ENCODE measurements at places on chromosomes 11 and 22.

GRCh38 chr22:21568347-21569075, 997 bp downstream of the UBE2L3 start:
- peak; percentile 2 for DNase-seq

- DNase-seq: no peak
Measured at GRCh38 chr11:64930340-64930739, 5.4 kb downstream of the GPHA2 start.

DNA sequence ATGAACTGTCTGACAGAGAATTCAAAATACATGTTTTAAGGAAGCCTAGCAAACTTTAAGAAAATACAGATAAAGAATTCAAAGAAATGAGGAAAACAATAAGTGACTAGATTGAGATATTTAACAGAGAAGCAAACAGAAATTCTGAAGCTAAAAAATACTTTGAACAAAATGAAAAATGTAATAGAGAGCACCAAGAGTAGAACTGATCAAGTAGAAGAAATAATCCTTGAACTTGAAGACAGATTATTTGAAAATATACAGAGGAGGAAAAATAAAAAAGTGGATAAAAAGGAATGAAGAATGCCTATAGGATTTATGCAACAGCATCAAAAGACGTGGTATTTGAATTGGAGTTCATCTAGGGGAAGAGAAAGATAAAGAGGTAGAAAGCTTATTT, 101.9 kb upstream of the OR4B1 start:
- no peak for DNase-seq

DNA sequence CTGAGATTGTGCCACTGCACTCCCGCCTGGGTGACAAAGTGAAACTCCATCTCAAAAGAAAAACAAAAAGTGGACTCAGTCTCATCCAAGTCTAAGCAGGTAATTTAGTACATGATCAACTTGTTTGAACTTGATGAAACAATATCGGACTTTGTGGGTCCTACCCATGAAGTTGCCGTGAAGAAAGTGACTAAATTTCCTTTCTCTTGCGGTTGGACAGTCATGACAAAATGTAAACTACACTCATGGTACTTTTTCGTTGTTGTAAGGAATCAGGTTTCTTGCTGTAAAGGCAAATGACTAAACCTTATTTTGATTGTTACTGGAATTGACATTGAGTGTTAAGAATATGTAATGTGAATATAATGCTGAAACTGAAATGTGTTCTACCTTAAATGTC, 164.5 kb upstream of the PLET1 start:
- DNase-seq: no peak

- DNase-seq: no peak
Measured at GRCh38 chr11:133065847-133066485, 466.3 kb downstream of the OPCML start.

GRCh38 chr11:44607987-44608386, 42.5 kb downstream of the CD82 start:
- no peak for DNase-seq

DNA sequence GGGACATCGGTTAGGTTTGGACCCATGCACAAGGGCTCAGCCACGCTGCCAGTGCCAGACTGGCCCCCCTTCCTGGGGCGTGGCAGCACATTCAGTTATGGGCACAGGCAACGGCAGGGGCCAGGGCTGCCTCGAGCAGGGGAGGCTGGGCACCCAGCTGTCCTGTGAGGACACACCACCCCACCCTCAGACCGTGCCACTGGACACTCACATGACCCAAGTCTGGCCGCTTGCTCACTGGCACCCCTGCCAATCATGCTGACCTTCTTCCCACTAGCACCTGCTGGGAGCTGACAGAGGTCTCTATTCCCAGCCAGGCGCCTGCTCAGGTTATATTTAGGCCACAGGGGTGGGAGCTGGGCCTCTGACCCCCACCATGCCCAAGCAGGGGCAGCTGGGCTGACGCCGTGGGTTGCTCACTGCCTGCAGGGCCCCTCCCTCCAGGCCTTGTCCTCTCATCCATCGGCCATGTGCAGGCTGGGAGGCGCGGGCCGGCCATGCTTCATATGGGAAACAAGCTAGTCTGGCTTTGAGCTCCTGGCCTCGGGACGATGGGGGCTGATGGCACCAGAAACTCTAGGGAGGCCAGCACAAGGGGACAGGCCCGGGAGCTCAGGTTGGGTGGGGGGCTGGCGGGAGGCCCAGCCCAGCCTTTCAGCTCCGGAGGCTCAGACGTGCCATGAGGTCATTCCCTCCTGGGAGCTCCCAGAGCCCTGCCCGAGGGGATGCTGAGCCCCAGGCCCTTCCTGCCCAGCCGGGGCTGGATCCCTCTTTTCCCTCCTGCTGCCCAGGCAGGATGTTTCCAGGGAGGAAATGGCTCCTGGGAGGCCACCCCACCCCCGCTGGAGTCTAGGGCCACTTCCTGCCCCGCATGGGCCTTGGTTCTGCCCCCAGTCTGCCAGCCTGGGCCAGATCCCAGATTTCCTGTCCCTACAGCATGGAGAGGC, 15.2 kb upstream of the TBX1 start:
- DNase-seq: no peak

- no peak for DNase-seq
Measured at GRCh38 chr22:36658900-36659299, 44.7 kb downstream of the CACNG2 start.

DNA sequence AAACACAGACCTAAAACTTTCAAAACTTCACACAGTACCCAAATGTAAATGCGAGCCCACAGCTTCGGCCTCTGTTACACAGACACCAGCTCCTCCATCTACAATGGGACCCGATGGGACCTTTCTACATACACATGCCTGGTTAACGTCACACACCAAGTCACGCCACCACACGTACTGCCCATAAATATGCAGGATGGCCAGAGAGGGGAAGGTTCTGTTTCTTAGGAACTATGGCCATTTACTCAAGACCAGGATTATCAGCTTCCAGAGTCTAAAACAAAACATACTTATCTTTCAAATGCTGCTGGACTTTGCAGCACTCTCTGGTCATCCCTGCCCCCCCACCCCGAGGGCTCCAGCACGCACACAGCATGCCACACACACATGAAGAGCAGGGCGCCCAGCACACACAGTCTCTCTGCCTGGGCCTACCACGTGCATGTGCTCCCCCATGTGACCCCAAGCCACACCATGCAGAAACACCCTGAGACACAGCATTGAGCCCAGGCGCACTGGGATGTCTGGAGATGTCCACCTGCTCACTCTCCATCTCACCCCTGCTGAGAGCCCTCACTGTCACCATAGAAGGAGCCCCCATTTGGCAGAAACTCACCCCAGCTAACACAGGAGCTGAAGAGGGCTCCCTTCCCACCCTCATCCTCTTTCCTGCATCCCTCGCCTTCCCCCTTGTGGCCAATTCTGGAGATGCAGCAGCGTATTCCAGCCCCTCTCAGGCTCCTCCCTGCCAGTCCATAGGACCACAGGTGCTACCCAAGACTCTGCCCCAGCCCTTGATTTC, 61.8 kb downstream of the SLC22A12 start:
- DNase-seq: peak; percentile 79

DNA sequence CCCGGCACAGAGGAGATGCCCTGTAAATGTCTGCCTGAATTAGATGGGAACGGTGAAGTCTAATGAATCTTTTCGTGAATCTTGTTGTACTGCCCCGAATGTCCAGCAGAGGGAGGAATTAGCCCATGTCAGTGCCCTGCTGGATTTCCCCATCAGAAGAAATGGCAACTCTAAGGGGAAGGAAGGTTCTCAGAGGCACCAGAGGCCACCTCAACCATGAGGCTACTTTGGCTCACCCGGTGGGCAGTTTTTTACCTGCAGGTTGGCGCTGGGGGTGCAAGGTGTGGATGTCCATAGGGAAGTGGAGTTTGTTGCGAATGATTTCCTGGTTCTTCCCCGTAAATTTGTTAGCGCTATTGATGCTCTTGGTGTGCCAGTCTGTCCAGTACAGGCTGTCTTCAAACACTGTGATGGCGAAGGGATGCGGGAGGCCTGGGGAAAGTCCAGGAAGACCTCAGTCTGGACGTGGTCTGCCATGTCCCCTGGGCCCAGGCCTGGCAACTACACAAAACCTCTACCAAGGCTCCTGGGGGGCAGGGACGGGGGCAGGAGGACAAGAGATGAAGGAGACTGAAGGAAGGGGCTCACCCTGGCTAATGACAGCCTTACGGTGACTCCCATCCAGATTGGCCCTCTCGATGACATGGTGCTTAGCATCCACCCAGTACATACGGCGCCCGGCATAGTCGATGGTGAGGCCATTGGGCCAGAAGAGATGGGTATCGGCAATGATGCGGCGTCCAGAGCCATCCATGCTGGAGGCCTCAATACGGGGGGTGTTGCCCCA, 28.5 kb downstream of the LRP4 start:
- peak; percentile 77 for DNase-seq

- DNase-seq: no peak
Measured at GRCh38 chr11:102449651-102450570, 2.7 kb downstream of the TMEM123 start.

- DNase-seq: no peak
Measured at GRCh38 chr11:127679816-127680545, 679.4 kb upstream of the KIRREL3 start.

DNA sequence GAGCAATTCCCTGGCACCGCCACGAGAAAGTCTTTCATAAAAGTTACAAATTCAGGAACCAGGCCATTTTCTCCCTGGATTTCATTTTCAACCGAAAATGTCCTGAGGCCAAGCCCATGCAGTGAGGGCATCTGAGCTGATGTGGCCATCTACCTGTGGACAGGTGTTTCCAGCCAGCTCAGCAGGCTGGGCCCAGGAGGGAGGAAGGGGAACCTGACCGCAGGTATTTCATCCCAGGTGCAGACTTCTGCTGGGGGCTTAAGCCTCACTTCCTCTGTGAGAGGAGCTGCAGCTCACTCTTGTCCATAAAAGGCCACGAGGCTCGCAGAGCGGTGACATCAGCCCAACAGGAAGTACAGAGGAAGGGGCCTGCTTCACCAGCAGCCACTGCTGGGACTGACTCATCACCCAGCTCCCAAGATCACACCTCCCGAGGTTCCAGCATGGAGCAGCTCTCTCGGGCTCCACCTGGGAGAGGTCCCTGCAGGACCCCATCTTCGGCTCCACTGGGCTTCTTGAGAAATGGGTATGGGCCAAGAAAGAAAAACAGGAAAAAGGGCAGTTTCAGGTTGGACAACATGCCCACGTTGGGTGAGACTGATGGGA, 56.4 kb downstream of the MYH9 start:
- DNase-seq: peak; percentile 91

GRCh38 chr22:46259374-46259773, 3.8 kb downstream of the PKDREJ start:
- DNase-seq: no peak

DNA sequence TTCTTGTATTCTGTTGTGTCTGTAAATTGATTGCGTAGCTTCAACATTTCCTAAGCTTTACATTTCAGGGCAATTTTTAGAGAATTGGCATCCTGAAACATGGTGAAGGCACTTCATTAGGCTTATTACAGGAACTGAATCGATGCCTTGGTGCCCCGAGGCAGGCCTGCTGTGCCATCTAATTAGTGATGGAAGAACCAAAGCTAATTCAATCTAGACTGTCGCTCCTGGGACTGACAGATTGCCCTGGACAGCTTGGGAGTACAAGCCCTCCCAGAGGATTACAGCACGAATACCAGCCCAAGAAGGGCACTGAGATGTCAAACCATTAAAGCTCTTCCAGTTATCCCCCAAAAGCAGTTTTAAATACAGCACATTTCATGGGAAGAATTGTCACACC, 243.2 kb upstream of the ZC3H12C start:
- no peak for DNase-seq

DNA sequence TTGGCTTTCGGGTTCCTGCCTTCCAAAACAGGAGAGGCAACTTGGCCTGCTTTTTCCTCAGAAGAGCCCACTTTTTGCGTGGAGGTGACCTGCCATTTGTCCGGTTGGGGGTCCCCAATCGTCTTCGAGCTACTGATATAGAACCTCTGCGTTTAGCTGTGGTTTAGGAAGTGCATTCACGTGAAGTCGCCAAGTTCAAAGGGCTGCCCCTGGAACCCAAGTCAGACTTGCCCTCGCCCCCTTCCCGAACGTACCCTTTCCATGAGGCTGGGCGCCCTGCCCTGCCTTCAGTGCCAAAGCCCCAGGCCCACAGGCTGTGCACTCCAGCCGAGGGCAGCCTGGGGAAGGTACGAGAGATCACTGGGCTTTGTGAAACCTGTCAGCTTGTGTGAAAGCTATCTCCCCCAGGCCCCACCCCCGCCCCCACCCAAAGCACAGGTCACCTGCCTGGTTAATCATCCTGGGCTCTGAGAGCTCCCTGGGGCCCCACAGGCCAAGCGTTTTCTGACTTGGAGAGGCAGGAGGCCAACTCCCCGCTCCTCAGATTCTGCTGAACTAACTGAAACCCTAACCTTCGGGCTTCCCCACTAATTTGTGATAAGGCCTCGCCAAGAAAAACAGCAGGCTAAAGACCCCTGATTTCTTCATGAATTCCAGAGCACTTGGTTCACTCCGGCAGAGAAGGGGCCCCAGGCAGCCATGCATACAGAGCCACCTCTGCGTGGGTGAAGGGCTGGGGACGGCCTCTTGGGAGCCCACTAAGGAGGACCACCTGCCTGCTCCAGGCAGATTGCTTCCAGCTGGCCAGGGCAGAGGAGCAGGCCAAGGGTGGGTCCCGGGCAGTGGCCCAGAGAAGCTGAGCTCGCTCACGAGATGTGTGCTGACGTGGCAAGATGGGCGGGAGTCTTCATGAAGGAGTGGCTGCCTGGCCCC, 25.8 kb upstream of the KCNQ1OT1 start:
- DNase-seq: no peak

DNA sequence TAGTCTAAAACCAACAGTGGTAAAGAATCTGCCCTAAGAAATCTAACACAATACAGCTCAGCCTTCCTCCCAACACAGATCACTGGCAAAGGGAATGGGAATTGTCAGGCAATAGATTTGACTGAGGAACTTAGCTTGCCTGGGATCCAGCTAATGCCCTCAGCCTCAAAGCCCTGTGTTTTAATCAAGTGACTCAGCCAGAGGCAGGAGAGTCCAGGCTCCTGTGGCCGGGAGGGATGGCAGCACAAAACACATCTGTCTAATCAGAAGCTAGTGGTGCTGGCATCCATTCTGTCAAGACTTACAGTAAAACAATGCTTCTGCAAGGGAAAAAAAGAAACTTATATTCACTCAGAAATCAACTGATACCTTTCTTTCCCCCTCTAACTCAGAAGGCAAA, 5.6 kb downstream of the SYTL2 start:
- no peak for DNase-seq

DNA sequence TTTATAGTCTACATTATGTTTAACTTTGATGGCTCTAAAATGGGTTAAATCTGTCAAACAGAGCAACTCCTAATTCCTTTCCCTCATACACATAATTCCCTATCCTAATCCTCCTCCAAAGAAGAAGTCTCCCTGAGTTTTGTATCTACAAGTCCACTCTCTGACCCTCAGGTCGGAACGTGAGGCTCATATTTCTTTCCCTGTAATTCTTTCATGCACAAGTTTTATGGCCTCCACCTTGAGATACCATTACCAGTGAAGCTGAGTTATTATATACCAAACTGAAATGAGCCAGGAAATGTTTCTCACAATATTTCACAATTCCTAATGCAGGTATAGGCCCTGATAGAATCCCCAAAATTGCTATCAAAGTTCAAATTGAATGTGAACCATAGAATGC, 106.4 kb downstream of the CASP12 start:
- DNase-seq: no peak

GRCh38 chr11:27914080-27914479, 193.9 kb downstream of the KIF18A start:
- DNase-seq: no peak
